Stimulated activated CD4-positive, alpha-beta T cell treated with anti-CD3 and anti-CD28 coated beads, Interleukin-4, amount 100 ng/mL, for 24 hours (primary cell): ENCODE measurements at places on chromosomes 16 and 17.

- peak; percentile 81 for DNase-seq
Measured at GRCh38 chr17:66655861-66656260, 179.1 kb upstream of the CACNG5 start.

- DNase-seq, result no peak
Measured at GRCh38 chr17:78661093-78661770, 84.0 kb upstream of the DNAH17 start.

DNA sequence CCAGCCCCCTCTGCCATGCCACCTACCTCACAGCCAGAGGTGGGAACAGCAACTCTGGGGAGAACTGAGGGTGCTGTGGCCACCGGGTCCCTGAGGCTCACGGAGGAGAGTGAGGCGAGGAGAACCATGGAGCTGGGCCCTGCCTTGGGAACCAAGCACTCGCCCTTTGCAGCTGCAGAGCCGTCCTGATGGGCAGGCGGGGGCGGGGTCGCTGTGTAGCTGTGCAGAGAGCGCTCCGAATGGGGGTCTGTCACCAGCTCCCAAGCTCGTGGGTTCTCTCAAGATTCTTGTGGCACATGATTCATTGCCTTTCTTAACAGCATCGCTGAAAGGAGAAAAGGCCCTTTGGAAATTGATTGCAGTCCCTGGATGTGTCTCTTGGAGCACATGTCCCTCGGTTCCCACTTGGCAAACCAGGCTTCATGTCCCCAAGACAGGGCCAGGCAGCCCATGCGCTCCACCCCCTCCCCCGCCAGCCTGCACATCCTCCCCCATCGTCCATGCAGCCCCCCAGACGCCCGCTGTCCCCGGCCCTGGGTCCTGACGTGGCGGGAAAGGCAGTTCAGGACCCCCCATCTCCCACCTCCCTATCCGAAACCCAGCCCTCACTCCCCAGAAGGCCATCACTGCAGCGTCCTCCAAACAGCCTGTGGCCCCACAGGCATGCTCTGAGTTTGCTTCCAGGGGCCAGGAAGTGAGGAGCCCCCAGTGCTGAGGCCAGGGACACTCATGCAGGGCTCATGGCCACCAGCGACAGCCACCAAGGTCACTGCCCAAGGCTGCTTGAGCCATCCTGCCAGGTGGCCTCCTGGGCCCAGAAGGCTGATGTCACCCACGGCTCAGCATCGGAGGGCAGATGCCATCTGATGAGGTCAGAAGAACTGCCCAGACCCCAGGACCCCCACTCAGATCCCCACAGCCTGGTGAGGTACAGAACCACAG lies 20.6 kb upstream of the CHMP6 start:
- no peak for DNase-seq

DNA sequence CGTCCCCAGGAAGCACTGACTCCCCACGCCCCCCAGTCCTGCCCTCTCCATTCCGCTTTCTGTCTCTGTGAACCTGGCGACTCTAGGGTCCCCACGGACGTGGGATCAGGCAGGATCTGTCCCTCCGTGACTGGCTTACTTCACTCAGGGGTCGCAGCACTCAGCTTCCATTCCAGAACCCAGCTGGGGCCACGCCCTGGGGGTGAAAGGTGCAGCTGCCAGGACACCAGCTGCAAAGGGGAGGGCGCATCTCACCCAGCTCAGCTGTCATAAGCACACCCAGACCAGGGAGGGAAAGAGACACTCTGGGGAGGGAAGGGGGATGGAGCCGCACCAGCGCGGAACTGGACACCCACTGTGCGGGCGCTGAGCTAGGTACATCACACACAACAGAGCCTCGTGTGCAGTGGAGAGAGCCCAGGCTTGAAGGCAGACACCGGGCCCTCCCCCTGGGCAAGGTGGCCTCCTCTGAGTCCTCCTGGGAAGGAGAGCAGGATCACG lies 18.5 kb upstream of the HEXD start:
- no peak for DNase-seq

DNA sequence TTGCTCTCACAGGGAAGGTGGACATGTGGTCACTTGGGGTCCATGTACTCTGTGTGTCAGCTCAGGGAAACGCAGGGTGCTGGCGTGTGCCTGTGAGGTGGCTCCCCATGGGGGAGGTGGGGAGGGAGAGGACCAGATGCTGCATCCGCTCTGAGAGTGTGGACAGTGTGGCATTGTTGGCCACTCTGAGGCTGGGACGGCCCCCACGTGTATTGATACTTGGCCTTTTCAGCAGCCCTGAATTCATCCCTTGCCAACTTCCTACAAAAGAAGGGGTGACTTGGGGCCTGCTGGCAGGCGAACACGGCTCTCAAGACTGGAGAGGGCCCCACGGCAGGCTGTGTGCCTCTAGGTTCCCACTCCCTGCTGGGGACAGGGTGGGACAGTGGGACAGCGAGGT lies 120.1 kb downstream of the RAB11FIP4 start:
- no peak for DNase-seq

- DNase-seq, result no peak
Measured at GRCh38 chr16:7209598-7209997, 123.0 kb upstream of the RBFOX1 start.

DNA sequence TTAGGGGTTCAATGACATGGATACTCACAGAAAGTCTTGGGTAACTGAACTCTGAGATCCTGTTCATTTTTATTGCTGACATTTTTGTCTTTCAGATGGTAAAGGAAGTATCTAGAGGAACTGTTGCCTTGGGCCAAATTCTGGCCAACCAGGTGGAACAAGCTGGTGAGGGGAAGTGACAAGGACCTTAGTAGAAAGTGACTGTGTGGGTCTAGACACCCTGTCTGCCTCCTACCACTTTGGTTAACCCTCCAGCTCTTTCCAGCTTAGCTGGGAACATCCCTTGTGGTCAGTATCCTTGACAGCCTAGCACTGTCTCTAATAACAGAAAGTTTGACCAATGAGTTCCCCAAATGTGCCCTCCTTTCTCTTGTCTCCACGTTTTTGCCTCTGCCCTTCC lies 28.8 kb upstream of the PRKCB start:
- DNase-seq, result no peak

DNA sequence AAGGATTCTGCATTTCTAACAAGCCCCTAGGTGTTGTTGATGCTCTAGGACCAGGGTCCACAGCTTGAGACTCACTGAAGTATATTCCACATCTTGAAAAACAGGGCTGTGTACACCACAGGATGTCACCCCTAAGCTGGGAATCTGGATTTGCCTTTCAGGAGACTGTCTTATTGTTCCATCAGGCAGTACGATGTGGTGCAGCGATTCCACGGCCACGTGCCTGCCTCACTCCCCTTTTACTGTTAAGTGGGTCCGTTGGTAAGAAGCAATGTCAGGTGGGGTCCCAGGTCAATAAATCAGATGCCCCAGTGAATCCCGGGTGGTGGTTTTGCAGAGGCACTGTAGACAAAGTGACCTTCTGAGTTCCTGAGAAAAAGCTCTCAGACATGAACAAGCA lies 470.7 kb downstream of the HS3ST3B1 start:
- DNase-seq, result no peak

DNA sequence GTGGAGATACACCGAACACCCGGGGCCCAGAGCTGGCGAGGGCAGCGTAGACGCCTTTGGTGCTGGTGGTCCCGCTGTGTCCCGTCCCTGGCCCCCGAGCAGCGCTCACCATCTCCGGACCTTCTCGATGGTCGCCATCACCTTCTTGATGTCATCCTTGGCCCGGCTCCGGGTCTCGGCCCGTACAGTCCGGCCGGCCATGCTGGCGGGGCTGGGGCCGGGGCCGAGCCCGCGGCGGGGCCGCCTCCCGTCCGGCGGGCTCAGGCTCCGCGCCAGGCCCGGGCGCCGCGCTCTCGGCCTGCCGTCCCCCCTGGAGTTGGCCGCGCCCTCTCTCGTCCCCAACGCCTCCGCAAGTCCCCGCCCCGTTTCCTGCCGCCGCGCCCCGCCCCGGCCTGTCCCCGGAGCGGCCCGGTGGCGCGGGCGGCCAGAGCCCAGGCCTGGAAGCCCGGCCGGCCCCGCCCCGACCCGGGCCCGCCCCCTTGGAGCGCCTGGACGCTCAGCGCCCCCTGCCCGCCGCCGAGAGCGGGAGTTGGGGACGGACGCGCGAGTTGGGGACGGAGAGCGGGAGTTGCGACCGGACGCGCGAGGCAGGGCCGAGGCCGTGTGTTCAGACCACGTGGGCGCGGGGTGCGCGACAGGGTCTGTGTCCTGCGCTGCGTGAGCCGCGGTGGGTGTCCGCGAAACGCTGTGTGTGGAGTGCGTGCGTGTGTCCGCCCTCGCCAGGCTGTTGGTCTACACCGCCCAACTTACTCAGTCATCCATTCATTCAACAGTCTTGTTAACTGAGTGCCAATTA lies at the start of gene BCL7C:
Gene BCL7C, minus strand, starts transcription at position 334 of the 796 bp plus-strand sequence. Its CDS starts 133 bp downstream, at position 201.
- peak; percentile 83 for DNase-seq

DNA sequence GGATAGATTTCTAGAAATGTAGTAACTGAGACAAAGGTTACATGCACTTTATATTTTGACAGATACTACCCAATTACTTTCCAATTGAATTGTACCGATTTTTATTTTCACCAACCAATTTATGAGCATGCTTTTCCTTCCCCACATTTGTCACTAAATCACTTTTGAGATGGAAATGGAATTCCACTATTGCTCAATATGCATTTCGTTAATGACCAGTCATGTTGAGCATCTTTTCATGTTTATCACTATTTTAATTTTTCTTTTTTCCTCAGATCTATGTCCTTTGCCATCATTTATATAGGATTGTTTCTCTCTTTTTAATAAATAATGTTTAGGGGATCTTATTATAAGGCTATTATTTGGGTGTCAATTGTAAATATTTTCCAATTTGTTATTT lies 102.8 kb upstream of the SMIM36 start:
- DNase-seq, result no peak

- no peak for DNase-seq
Measured at GRCh38 chr16:66083171-66083570, 283.3 kb upstream of the CDH5 start.

DNA sequence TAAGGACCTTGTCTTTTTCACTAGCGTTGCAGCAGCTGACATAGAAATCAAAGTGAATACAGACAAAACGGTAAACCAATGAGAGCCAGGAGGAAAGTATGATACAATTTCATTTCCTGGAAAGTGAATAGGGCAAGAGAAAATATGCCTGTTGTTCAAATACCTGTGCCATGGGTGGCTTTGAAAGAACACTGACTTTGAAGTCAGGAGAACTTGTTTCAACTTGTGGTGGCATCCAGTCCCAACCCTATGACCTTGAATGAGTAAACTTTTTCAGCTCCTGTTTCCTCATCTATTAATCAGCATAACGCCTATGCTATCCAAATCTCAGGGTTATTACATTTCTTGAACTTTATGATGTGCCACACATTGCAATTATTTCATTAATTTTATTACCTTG lies 173.7 kb upstream of the HS3ST3A1 start:
- DNase-seq, result no peak

- DNase-seq, result no peak
Measured at GRCh38 chr16:13873835-13874438, 46.0 kb upstream of the ERCC4 start.

GRCh38 chr17:37301288-37301687 lies 74.5 kb upstream of the C17orf78 start:
- no peak for DNase-seq

DNA sequence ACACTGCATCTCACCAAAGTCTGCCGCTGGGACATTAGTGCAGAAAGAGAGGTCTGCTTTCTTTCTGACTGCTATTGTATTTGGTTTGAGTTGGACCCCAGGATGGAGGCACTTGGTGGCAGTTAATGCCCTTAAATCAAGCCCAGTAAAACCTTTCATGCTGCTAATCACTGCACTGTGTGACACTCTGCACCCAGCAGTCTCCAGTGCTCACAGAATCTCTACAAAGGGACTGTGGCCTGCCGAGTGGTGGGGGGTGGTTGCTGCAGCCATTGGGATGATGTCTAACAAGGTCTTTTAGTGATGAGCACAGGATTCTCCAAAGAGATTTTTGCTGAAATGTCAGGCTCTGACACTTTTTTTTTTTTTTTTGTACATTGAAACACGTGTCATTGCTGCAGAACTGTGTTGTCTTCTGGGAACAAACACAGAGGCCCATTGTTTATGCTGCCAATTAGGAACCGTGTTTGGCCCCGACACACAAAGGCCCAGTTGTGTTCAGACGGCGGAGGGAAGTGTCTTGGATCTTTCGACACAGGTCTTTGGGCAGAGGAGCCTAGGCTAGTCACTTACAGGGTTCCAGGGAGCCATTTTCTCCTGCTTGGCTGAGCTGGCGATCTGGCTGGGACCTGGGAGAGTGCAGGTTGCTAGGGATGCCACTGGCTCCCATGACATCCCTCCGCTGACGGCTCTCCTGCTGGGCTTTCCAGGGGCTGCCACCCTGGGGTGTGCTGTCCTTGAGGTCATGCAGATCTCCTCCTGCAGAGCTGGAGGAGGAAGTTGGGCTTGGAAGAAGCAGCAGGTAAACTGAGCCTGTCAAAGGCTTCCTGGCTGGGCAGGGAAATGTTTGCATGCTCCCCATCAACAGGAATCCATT lies 16.2 kb upstream of the TNRC6C start:
- DNase-seq, result no peak

DNA sequence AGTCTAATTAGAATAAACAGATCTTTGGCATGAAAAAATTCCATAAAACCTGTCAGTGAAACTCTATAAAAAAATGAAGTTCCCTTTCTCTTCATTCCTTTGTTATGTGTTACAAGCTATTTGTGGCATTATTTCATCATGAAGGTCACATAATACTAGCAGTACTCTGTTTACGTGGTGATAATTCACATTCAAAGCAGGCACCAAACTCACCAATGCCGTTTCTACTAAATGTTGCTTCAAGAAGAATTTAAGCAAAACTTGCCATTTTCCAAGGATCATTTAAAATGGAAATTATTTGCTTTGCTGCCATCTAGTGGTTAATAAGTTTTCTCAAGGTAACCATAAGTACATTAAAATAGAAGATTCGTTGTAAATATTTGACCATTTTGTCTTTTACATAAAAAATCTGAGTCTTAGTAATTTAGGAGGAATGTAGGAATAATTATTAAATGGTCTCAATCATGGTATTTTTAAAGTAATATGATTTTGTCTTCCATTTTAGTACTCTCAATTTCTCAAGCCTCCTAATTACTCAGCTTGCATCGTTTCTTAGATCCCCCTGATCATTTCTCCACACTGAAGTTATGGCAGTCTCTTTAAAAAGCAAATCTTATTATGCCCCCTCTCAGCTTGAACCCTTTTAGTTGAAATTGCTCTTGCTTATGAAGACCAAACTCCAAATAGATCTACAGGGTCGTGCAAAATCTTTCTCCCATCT lies 80.8 kb downstream of the OMG start:
- DNase-seq, result no peak

DNA sequence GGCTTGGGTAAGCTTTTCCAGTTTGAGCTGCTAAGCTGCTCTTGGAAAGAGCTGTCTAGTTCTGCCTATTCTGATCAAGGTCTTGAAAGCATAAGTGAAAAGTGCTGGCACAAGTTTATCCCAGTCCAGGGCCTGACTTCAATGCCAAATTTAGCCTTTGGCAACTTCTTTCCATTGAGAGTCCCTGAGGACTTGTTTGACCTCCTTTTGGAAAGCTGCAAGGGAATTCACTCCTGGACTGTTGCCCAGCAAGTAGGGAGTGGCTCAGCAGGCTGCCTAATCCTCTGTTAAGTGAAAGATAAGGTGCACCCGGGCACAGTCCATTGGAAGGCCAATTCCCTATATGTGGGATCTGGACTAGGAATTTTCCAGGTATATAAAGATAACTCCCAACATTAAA lies 16.0 kb upstream of the TANC2 start:
- no peak for DNase-seq
